Left cardiac atrium (tissue), 4 donors: ENCODE measurements at places on chromosomes 5 and 9.

DNA sequence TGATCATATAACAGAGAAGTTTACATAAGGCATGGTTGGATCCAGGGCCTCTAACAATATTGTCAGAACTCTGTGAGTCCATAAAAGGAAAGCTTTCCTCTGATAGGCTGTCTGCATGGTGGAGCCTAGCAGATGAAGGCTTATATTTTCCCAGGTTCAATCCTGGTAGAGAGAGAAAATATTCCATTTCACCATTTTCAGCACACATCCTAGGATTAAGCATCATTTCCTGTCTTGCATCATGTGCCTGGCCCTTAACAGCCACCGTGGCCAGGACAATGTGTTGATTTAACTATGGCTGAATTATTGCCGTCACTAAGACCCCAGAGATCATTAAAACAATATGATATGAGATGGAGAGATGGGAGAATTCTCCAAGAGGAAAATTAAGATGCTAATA, 90.9 kb upstream of the GRIA1 start:
- DNase-seq = no peak

GRCh38 chr5:95892784-95893354, 68.8 kb downstream of the ELL2 start:
- DNase-seq = no peak

DNA sequence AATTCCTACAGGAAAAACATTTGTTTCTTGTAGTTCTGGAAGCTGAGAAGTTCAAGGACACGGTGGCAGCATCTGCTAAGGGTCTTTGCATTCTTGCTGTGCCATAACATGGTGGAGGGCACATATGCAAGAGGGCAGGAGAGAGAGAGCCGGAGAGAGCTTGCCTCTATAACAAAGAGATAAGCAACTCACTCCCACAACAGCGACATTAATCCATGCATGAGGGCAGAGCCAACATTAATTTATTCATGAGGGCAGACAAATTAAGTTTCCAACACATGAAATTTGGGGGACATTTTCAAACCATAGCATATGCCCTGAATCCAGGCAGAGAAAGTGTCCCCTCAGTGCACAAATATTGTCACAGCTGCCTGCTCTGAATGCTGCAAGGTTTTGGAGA, 4.4 kb upstream of the GTF3C5 start:
- no peak for DNase-seq

GRCh38 chr5:176835918-176836317, 25.6 kb downstream of the UNC5A start:
- DNase-seq = no peak

DNA sequence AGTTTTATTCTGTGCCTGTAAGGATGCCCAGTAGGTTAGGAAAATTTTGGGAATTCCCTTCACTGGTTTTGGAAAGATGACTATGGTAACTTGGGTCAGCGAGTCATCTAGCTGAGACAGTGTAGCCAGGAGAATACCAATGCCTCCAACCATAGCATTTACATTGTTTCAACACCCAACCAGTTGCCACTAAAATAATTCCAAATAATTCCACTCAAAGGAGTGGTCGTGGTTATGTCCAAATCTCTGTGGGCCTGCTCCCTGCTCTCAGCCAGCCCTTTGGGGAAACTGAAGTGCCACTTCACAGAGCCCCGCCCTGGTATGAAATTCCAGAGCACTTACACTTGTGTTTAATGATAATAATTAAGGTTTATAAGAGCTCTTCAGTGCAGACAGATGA, 310.5 kb downstream of the PLK2 start:
- DNase-seq = no peak

GRCh38 chr9:121725008-121725775, 73.8 kb downstream of the DAB2IP start:
- peak; percentile 97 for DNase-seq

- DNase-seq = no peak
Observed at GRCh38 chr5:98296426-98296825, 477.0 kb upstream of the RGMB start.

DNA sequence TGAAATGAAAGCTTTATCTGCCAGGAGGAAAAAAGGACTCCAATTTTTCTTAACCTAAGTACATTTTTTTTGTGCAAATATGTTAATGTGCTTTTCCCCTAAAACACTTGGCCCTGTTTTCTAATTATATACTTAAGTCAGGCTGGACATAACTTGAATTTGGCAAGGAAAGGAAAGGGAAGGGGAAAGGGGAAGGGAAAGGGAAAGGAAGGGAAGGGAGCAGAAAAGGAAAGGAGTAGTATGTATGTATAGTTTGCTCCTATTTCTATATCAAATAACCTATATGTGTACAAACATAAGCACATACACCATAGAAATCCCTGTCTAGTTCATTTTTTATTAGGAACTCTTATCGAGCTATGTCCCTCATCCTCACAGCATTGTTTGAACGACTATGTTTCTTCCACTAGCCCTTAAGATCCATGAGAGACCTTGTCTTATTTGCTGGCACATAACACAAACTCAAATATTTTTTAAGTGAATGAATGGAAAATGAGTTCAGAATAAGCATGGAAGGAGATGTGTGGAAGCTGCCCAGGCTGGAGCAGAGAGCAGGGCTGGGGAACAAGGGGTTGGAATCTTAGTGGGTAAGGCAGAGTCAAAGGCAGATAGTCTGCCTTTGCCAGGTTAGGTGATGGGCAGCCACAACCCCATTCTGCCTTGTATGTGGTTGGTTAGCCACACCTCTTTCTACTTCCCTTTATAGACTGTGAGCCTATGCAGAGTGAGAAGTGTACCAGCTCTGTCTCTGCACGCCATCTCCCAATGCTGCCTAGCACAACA, 70.0 kb downstream of the KLHL3 start:
- peak; percentile 32 for DNase-seq

DNA sequence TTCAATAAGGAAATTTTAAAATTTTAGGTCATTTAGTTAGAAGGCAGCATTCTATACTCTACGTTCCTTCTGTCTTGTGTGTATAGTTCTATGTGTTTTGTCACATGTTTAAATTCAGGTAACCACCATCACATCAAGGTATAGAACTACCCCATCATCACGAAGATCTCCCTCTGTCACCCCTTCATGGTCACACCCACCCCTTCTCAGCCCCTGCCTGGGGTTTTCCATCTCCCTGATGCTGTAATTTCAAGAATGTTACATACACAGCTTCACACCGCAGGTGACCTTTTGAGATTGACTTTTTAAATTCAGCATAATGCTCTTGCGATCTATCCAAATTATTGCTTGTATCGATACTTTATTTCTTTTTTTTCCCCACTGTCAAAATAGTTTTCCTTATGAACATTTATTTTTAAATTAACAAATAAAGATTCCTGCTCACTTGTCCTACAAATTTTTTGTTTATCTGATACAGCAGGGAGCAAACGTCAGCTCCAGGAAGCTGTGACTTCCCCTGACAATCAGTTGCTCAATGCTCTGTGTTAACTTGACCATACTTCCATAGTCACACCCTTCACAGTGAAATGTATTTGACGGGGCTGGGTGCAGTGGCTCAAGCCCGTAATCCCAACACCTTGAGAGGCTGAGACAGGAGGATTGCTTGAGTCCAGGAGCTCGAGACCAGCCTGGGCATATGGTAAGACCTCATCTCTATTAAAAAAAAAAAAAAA, 10.2 kb downstream of the BTNL8 start:
- DNase-seq = no peak

GRCh38 chr9:34550016-34550680, 27.4 kb upstream of the ENHO start:
- no peak for DNase-seq

DNA sequence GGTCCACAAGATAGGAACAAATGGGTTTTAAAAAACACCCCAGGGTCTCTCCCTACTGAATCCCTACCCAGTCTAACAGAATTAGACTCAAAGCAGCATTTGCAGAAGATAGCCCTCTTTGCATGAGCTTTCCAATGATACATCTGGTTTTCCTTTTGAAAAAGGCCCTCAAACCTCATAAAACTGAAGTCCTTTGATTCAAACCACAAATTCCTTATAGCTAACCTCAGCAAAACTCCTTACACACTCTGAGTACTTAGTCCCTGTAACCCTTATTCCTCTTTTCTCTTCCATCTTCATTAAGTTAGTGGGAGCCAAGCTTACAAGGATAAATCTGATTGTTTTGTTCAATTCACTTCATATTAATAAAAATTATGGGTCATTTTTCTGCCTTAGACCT, 90.5 kb upstream of the TNC start:
- DNase-seq = no peak

DNA sequence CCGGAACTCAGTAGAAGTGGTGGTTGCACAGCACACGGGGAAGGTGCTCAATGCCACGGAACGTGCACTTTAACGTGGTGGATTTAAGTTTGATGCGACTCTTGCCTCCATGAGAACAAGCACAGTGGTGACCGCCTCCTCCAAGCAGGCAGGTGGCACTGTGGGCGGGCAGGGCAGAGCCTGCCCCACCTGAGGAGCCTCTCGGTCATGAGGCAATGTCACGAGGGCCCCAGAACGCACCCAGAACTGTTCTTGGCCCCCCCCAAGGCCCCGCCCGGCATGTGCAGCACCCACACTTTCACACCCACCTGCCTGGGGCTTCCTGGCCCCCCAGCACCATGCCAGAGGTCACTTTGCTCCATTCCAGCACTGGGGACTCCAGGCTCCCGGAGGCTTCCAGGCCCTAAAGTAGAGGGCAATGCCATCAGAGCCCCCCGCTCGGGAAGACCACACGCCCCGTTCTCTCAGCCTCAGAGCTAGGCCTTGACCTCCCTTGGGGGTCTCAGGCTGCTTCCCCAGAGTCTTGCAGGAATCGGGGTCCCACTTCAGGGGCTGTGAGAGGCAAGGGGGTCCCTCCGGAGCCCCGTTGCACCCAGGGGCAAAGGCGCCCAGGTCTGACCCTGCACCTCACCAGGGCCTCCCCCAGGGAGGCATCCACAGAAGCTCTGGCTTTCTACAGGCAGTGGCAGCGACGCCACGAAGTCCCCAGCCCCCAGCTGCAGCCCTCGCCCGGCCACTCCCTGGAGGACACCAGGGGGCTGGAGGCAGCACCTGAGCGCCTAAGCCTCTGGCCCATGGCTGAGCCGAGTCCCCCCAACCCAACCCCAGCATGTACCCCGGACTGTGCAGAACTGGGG, 14.0 kb downstream of the CCDC187 start:
- peak; percentile 13 for DNase-seq

GRCh38 chr9:93203718-93204469, 20.0 kb downstream of the WNK2 start:
- DNase-seq = peak; percentile 20

DNA sequence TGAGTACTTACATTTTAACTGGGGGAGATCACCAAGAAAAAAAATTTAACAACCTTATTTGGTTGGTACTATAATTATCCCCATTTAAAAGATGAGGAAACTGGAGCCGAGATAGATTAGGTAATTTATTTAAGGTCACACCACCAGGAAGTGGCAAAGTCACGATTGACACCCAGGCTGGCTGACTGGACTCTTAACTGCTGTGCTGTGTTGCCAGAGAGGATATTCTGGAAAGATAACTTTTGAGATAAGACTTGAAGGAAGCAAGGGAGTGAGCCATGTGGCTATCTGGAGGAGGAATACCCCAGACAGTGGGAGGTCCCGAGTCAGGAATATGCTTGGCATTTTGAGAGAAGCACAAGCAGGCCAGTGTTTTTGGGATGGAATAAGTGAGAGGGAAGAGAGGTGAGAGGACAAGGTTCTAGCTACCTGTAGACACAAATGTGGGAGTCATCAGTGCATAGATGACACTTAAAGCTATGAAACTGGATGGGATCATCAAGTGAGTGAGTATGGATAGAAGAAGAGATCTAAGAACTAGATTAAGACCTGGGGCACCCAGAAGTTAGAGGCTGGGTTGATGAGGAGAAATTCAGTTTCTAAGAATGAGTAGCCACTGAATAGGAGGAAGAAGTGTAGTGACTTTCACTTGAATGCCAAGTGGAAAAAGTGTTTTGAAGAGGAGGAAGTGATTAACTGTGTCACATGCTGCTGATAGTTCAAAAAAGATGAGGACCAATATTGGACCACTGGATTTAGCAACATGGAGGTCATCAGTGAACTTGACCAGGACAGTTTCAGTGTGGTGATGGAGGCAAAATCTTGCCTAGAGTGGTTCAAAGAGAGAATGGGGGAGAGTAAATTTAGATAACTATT, 25.6 kb downstream of the PDE8B start:
- no peak for DNase-seq

DNA sequence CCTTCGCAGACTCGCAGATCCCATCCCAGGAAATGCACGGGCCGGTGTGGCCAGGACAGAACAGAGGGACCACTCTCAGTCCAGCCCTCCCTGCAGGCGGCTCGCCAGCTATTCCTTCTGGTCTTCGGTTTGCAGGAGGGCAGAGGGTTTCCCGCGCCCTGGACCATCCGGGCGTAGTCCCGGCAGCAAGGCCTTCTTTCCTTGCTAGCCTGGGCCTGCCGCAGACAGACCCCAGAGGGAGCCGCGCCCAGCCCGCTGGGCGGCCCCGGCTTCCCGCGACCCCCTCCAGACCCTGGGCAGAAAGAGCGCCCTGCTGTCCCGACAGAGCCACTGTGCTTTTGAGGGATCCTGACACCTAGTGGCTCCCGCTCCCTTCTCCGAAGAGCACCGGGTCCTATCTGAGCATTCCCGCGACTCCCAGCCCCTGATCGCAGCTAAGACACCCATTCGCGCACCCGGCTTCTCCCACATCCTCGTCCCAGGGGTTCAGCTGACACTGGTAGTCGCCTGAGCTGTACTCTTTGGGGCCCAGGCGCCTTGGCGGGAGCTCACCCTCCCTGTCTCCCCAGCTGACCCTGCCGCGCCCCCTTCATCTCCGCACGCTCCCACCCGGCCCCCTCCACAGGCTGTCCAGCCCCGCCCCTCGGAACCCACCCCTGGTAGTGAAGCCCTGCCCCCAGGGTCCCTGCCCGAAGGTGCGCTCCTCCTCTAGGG, 1.1 kb downstream of the CFAP90 start:
- DNase-seq = peak; percentile 26
